Placental epithelial cell (primary cell): ENCODE measurements at places on chromosomes 16 and 17. TPM values are rescaled to one million over a fixed set of nuclear protein-coding genes. Genes with fewer than 3 reads are reported as not detected.

The LRRC75A gene
- total RNA-seq: under 0.01 TPM in 1 of 2 replicates, not detected in the other

The SLC52A1 gene
- 0.33 TPM in 1 of 2 replicates, not detected in the other for total RNA-seq

The PLK1 gene
- 7.1 and 12.4 TPM in 2 replicates for total RNA-seq

The GP2 gene
- total RNA-seq: not detected in 2 replicates

The RNF43 gene
- 0.22 and 2.0 TPM in 2 replicates for total RNA-seq

The ZSCAN10 gene
- not detected in 2 replicates for total RNA-seq

The DHRS7C gene
- not detected in 2 replicates for total RNA-seq

The SOX9 gene
- 0.76 and 1.2 TPM in 2 replicates for total RNA-seq

The P2RX1 gene
- not detected in 2 replicates for total RNA-seq

The HEATR9 gene
- total RNA-seq: not detected in 2 replicates

The PRR35 gene
- total RNA-seq: 0.11 and 0.39 TPM in 2 replicates

The CORO1A gene
- 5.1 and 5.7 TPM in 2 replicates for total RNA-seq

The KIF18B gene
- 1.7 and 2.4 TPM in 2 replicates for total RNA-seq

The C16orf92 gene
- not detected in 2 replicates for total RNA-seq

The ZNF207 gene
- total RNA-seq: 95.0 and 152 TPM in 2 replicates

The DNAH9 gene
- total RNA-seq: not detected in 2 replicates

The USP6 gene
- total RNA-seq: 0.11 and 6.7 TPM in 2 replicates

The RAB26 gene
- 0.33 and 0.39 TPM in 2 replicates for total RNA-seq

The SRL gene
- total RNA-seq: not detected in 2 replicates

The CACNB1 gene
- 2.0 and 2.8 TPM in 2 replicates for total RNA-seq

The SLC16A11 gene
- total RNA-seq: 0.22 and 5.5 TPM in 2 replicates

The KCNJ12 gene
- total RNA-seq: 0.11 and 0.39 TPM in 2 replicates

The CARD14 gene
- 5.7 and 19.6 TPM in 2 replicates for total RNA-seq

The SOST gene
- not detected in 2 replicates for total RNA-seq

The TNFRSF13B gene
- total RNA-seq: not detected in 2 replicates

The ZNF205 gene
- 13.7 and 19.2 TPM in 2 replicates for total RNA-seq

The CD300C gene
- total RNA-seq: not detected in 2 replicates

The OR4D2 gene
- not detected in 2 replicates for total RNA-seq

The CFAP119 gene
- total RNA-seq: 2.7 and 3.0 TPM in 2 replicates

The NPIPA3 gene
- total RNA-seq: 0.79 TPM in 1 of 2 replicates, not detected in the other

The CD300LF gene
- total RNA-seq: not detected in 2 replicates

The CORO6 gene
- total RNA-seq: 22.0 and 41.1 TPM in 2 replicates

The UNKL gene
- 7.0 and 7.5 TPM in 2 replicates for total RNA-seq

The HS3ST3A1 gene
- 0.33 and 0.79 TPM in 2 replicates for total RNA-seq

The MYADML2 gene
- total RNA-seq: not detected in 2 replicates

The PNMT gene
- 72.1 and 224 TPM in 2 replicates for total RNA-seq

The NPW gene
- 0.33 and 0.39 TPM in 2 replicates for total RNA-seq

The KRTAP4-9 gene
- total RNA-seq: not detected in 2 replicates

The SMIM36 gene
- under 0.01 TPM in 1 of 2 replicates, not detected in the other for total RNA-seq

The AIPL1 gene
- not detected in 2 replicates for total RNA-seq

The CTRB1 gene
- not detected in 2 replicates for total RNA-seq

The CSH1 gene
- total RNA-seq: not detected in 2 replicates

The CCL17 gene
- total RNA-seq: not detected in 2 replicates

The PYY gene
- total RNA-seq: not detected in 2 replicates

The CRYBA1 gene
- total RNA-seq: not detected in 2 replicates
